WTC11 (cell line): ENCODE measurements at places on chromosomes 13 and 19. TPM values are rescaled to one million over a fixed set of nuclear protein-coding genes. Genes with fewer than 3 reads are reported as not detected.

RASA3 gene
- 16.5 to 22.3 TPM (median 16.9 TPM) in 3 replicates for total RNA-seq

MEIOSIN gene
- total RNA-seq: 0.11 to 0.23 TPM in 2 of 3 replicates, not detected in the other

N4BP2L1 gene
- total RNA-seq: 3.8 to 5.3 TPM (median 3.8 TPM) in 3 replicates

ZNF841 gene
- total RNA-seq: 17.5 to 27.9 TPM (median 21.8 TPM) in 3 replicates

FGF22 gene
- total RNA-seq: 1.4 to 1.6 TPM (median 1.6 TPM) in 3 replicates

KLK4 gene
- 0.27 to 0.82 TPM (median 0.70 TPM) in 3 replicates for total RNA-seq

- DNase-seq: no peak
- H3K36me3 ChIP-seq: no peaks in the 10 kb centered on the region
- H3K4me1 ChIP-seq: no peaks in the 10 kb centered on the region
- H3K4me3 ChIP-seq: no peak overlapping the region
- H3K27me3 ChIP-seq: no peaks in the 10 kb centered on the region
These were observed 216.2 kb downstream of the IRS2 start for GRCh38 chr13:109569958-109570711.

DNA sequence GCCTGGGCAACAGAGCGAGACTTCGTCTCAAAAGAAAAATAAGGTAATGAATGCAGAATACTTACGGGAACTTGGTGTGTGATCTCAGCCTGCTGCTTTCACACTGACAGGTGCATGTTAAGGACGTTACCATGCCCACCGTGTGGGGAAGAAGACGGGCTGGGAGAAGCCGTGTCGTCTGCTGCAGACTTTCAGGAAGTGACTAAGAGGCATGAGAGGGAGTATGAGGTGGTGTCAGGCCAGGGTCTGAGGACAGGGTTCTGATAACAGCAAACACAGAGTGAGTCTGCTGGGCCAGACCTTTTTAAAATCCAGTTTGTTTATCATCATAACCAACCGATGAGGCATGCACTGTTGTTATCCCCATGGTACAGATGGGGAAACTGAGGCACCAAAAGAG is 13.6 kb upstream of the GALP start:
- H3K4me3 ChIP-seq: no peak overlapping the region
- H3K27ac ChIP-seq: no peak overlapping the region
- H3K36me3 ChIP-seq: peaks cover 17% of the 10 kb centered on the region
- no peak for DNase-seq
- no peaks in the 10 kb centered on the region for H3K4me1 ChIP-seq

GRCh38 chr13:78085434-78086225 is 167.0 kb upstream of the EDNRB start:
- H3K4me1 ChIP-seq: peaks cover 22% of the 10 kb centered on the region
- H3K27ac ChIP-seq: no peak overlapping the region
- H3K27me3 ChIP-seq: no peaks in the 10 kb centered on the region; the same call in 1 of the 2 replicates
- H3K36me3 ChIP-seq: peaks cover 23% of the 10 kb centered on the region
- DNase-seq: no peak
- H3K4me3 ChIP-seq: no peak overlapping the region

DNA sequence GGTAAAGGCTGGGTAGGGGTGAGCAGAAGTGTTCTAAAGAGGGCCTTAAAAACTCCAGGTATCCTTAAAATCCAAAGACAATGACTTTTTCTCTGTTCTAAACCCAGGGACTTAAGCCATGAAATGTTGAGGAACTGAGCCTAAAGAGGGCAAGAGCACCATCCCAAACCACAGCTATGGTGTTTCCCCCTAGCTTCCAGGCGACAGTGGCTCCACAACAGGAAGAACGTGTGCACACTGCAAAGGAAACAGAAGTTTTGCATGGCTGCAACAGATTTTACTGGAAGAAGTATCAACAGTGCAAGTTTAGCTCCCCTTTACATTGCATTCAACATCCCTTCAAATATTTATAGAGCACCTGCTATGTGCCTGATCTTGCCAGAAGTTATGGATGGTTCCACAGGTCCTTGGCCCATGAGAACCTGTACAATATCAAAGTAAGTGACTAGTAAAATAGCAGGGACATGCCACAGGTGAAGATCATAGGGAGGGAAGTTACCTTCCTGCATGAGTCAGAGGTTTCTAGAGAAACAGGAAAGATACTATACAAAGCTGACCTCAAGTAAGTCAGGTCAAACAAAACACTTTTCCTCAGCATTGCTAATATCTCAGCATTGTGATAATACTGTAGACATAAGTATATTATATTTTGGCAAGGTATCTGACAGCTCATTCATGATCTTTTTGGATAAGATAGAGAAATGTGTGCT is 8.4 kb upstream of the KCTD12 start:
- H3K4me3 ChIP-seq: no peak overlapping the region
- H3K27me3 ChIP-seq: peaks cover 35% of the 10 kb centered on the region
- H3K27ac ChIP-seq: no peak overlapping the region
- peaks cover 10% of the 10 kb centered on the region for H3K36me3 ChIP-seq

- no peaks in the 10 kb centered on the region for H3K36me3 ChIP-seq
- DNase-seq: no peak
These were observed 22.7 kb downstream of the ELL start for GRCh38 chr19:18499055-18499775.

- DNase-seq: no peak
- no peak overlapping the region for H3K4me3 ChIP-seq
- no peaks in the 10 kb centered on the region for H3K4me1 ChIP-seq
- no peak overlapping the region for H3K27ac ChIP-seq
- no peaks in the 10 kb centered on the region for H3K27me3 ChIP-seq
- H3K36me3 ChIP-seq: no peaks in the 10 kb centered on the region
These were observed 340.7 kb downstream of the MTUS2 start for GRCh38 chr13:29160862-29161261.

DNA sequence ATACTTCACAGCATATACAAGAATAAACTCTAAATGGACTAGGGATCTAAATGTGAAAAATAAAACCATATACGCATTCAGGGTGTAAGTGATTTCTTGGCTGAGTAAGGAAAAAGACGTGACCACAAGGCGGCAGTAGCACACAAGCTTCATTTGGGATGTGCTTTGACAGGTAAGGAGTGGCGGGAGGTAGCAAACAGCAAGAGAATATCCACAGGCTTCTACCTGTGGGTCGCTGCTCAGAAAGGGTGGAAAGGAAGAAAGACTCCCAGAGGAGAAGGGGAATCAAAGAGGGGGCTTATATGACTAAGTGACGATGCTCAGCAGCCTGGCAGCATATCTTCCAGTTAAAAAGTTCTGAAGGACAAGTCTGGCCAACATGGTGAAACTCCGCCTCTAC is 2.5 kb upstream of the ZNF121 start:
- H3K27ac ChIP-seq: peak overlapping the region; percentile 59; the same call in 1 of the 2 replicates
- H3K4me1 ChIP-seq: peaks cover 46% of the 10 kb centered on the region
- peak; percentile 83 for DNase-seq
- H3K27me3 ChIP-seq: no peaks in the 10 kb centered on the region; the same call in 1 of the 2 replicates

DNA sequence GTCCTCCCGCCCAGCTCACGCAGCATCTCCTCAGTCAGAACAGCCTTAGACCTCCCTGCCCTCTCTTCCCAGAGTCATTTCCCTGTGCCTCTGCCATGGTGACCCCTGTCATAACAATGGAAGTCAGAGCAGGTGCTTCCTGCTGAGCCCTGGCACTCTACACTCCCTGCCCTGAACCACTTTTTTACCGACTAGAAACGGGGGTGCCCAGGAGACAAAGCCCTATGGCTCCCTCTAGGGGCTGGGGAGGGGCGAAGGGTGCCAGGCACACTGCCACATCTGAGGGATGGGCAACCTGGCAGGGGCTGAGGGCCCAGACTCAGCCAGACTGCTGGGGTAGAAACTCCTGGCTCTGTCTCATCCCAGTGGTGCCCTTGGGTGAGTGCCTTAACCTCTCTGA is 16.4 kb downstream of the ZNF574 start:
- H3K27me3 ChIP-seq: peaks cover 20% of the 10 kb centered on the region
- no peak overlapping the region for H3K27ac ChIP-seq
- H3K4me1 ChIP-seq: peaks cover 31% of the 10 kb centered on the region
- H3K4me3 ChIP-seq: no peak overlapping the region

- no peaks in the 10 kb centered on the region for H3K36me3 ChIP-seq
- H3K27ac ChIP-seq: no peak overlapping the region
- peaks cover 5% of the 10 kb centered on the region for H3K27me3 ChIP-seq
- DNase-seq: peak; percentile 29
- H3K4me3 ChIP-seq: no peak overlapping the region
These were observed 38.4 kb upstream of the ADGRE5 start for GRCh38 chr19:14342809-14343208.

DNA sequence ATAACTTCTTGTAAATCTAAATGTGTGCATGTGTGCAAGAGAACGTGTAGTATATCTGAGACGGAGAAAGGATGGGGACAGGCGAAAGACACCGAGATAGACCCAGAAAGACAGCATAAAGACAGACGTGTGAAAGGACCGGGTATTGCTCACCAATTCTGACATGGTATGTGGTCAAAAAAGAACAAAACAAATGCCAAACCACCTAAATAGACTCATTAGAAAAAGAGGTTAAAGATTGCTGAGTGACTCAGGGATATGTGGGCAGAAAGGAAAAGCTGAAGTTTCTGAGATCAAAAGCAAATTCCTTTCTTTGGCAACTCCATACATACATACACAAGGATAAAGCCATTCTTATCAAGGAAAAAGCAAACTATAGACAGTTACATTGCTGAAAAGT is 179.7 kb upstream of the TSC22D1 start:
- no peak overlapping the region for H3K4me3 ChIP-seq
- no peaks in the 10 kb centered on the region for H3K36me3 ChIP-seq
- H3K27me3 ChIP-seq: no peaks in the 10 kb centered on the region
- no peak overlapping the region for H3K27ac ChIP-seq
- peaks cover 13% of the 10 kb centered on the region for H3K4me1 ChIP-seq

DNA sequence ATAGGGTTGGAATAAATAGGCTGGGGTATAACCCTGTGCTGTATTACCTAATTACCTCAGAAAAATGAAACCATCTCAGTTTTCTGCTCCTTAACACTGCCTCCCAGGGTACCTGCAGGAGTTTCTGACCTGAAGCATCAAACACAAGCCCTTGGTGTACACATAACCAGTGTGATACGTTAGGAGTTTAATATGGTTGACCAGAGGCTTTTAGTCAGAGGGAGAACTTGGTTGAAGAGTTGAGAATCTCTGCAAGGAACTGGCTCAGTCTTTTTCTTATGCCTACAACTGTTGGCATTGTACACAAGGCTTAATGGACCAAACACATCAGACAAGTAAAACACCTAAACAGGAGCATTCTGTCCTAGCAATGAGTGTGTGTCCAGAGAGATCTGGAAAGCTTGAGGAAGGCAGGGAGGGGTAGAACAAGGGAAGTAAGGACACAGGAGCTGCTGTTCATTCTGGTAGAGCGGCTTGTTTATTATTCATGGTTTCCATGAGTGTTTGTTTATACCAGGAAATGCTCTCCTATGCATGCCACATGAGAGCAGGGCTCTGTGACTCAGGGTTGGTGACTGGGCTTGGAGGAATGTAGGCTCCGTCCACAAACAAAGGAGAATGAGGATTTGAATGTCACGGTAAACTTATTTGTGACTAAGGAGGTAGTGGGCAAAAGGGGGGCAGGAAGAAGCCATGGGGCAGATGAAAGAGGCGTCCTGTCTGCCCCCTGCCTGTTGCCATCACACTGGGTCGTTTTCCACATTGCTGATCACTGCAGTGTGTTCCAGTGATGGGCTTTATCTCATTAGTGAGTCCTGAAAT is 11.9 kb upstream of the SPATA13 start:
- no peaks in the 10 kb centered on the region for H3K27me3 ChIP-seq
- DNase-seq: no peak
- H3K27ac ChIP-seq: peak overlapping the region; percentile 57
- H3K4me1 ChIP-seq: peaks cover 40% of the 10 kb centered on the region

DNA sequence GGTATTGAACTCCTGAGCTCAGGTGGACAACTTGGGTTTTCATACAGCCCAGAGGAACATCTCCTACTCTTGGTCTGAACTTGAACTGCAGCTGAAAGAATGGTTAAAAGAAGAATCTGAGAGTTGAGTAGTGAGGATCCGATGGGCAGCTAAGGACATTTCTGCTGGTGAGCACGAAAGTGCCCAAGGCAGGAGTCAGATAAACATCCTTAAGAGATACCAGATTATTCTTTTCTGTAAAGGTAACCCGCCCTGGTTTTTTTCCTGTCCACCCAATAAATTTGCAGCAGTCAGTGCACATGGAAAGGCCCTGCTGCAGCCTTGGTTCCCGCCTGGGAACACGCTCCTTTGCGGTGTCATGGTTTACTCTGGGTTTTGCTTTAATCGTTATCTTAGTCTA is 78.4 kb upstream of the ARHGEF7 start:
- H3K4me1 ChIP-seq: peaks cover 9% of the 10 kb centered on the region
- no peak overlapping the region for H3K4me3 ChIP-seq
- no peak for DNase-seq
- no peak overlapping the region for H3K27ac ChIP-seq

GRCh38 chr19:20167020-20167644 is at the start of gene ZNF486:
Gene ZNF486 (plus strand): TSS chr19:20167214. CDS start chr19:20167331, 117 bp downstream.
- peaks cover 30% of the 10 kb centered on the region for H3K36me3 ChIP-seq
- peaks cover 51% of the 10 kb centered on the region for H3K4me1 ChIP-seq
- H3K27ac ChIP-seq: peak within 1 kb of the TSS; percentile 98
- peak; percentile 98 for DNase-seq
- no peaks in the 10 kb centered on the region for H3K27me3 ChIP-seq

DNA sequence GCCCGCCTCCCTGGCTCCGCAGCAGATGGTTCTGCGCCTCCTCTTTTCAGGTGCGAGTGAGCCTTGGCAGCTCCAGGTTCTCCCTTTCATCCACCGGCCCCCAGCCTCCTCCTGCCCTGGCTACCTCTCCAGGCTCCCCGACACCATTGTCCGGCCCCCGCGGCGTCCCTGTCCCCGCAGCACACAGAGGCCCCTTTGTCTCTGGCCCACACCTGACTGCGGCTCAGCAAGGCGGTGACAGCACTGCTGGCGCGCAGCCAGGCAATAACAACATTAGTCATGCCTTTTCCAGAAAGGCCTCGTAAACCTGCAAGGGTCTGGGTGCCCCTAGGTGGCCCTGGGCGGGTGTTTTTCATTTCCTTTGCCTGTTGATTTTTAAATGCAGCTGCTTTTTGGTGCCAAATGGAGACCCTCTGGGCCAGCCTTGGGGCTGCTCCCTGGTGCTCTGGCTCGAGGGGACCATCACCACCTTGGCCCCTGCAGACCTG is 73.2 kb upstream of the MEDAG start:
- H3K4me3 ChIP-seq: no peak overlapping the region
- peaks cover under 1% of the 10 kb centered on the region; the same call in 1 of the 2 replicates for H3K36me3 ChIP-seq
- H3K27ac ChIP-seq: no peak overlapping the region
- H3K4me1 ChIP-seq: peaks cover 15% of the 10 kb centered on the region
- H3K27me3 ChIP-seq: peaks cover 39% of the 10 kb centered on the region

- H3K27ac ChIP-seq: no peak overlapping the region
- H3K36me3 ChIP-seq: no peaks in the 10 kb centered on the region
- H3K4me1 ChIP-seq: no peaks in the 10 kb centered on the region
- DNase-seq: peak; percentile 98
These were observed 22.2 kb downstream of the SIGLEC5 start for GRCh38 chr19:51607920-51608562.

GRCh38 chr19:1967087-1967608 is 26.2 kb downstream of the CSNK1G2 start:
- no peak for DNase-seq
- peaks cover 6% of the 10 kb centered on the region for H3K36me3 ChIP-seq
- H3K27ac ChIP-seq: no peak overlapping the region
- H3K4me1 ChIP-seq: no peaks in the 10 kb centered on the region
- H3K4me3 ChIP-seq: no peak overlapping the region
- no peaks in the 10 kb centered on the region for H3K27me3 ChIP-seq
